Common myeloid progenitor, CD34-positive (primary cell): ENCODE measurements at places on chromosomes 13 and 19.

- H3K36me3 ChIP-seq = no peaks in the 10 kb centered on the region
- H3K27me3 ChIP-seq = peaks cover 73% of the 10 kb centered on the region
- H3K4me1 ChIP-seq = no peaks in the 10 kb centered on the region
- no peak overlapping the region for H3K27ac ChIP-seq
- H3K4me3 ChIP-seq = no peak overlapping the region
- DNase-seq = peak; percentile 41
Measured at GRCh38 chr19:47430041-47430802, 10.9 kb upstream of the MEIS3 start.

GRCh38 chr13:46598140-46598819, 45.3 kb downstream of the LRCH1 start:
- no peaks in the 10 kb centered on the region for H3K36me3 ChIP-seq
- DNase-seq = peak; percentile 76
- H3K4me3 ChIP-seq = no peak overlapping the region
- H3K27me3 ChIP-seq = no peaks in the 10 kb centered on the region
- H3K27ac ChIP-seq = no peak overlapping the region

- H3K27me3 ChIP-seq = no peaks in the 10 kb centered on the region
- H3K36me3 ChIP-seq = no peaks in the 10 kb centered on the region
- DNase-seq = no peak
- H3K27ac ChIP-seq = no peak overlapping the region
- no peaks in the 10 kb centered on the region for H3K4me1 ChIP-seq
Measured at GRCh38 chr19:16671652-16672274, 10.8 kb downstream of the TMEM38A start.

- peak overlapping the region; percentile 71 for H3K4me3 ChIP-seq
- no peaks in the 10 kb centered on the region for H3K27me3 ChIP-seq
- H3K36me3 ChIP-seq = no peaks in the 10 kb centered on the region
- DNase-seq = peak; percentile 27
Measured at GRCh38 chr19:4911314-4911713, 2.0 kb downstream of the UHRF1 start.

GRCh38 chr13:75195495-75196146, 286.3 kb downstream of the TBC1D4 start:
- no peak overlapping the region for H3K27ac ChIP-seq
- H3K4me1 ChIP-seq = no peaks in the 10 kb centered on the region
- no peak overlapping the region for H3K4me3 ChIP-seq
- no peak for DNase-seq
- H3K27me3 ChIP-seq = peaks cover 3% of the 10 kb centered on the region

- peaks cover 3% of the 10 kb centered on the region for H3K4me1 ChIP-seq
- no peaks in the 10 kb centered on the region for H3K36me3 ChIP-seq
- no peak for DNase-seq
Measured at GRCh38 chr19:23993440-23993839, 78.8 kb downstream of the ZNF726 start.

DNA sequence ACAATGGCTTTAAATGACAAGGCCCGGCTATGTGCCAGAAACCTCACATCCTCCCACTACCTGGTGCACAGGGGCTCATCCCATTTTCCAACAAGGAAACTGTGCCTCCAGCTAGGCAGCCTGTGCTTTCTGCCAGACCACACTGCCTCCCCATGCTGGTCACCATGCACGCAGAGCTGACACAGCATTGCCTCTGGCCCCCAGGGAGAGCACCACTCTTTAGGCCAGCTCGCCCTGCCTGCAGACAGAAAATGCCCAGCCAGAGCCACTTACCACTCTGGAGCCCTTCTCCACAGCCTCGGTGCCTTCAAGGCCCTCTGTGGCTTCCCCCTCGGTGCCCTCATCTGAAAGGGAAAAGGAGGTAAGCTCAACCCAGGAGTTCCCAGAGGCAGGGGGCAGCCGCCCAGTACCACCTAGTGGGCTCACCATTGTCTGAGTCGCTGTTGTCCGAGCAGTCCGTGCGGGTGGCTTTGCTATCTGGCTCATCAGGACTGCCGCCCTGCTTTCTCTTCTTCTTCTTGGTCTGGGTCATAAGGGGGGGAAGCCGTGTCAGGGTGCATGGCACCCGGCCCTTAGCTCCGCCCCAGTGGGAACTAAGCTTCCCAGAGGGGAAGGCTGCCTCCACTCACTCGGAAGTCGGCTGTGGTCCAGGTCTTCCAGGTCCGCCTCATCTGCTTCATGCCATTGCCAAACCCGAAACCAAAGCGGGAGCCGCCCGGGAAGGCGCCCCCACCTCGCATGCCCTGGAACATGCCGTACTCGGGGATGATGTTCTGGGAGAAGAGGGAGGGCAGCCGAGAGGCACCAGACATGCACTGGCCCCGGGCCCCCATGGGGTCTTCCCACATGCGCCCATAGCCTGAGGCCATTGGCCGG, 18.0 kb downstream of the AKAP8L start:
- H3K27me3 ChIP-seq = no peaks in the 10 kb centered on the region
- H3K4me1 ChIP-seq = no peaks in the 10 kb centered on the region
- no peak overlapping the region for H3K27ac ChIP-seq
- DNase-seq = no peak

- H3K4me3 ChIP-seq = no peak within 1 kb of the TSS
- peak within 1 kb of the TSS; percentile 91 for H3K27ac ChIP-seq
Measured at GRCh38 chr13:97221989-97222700, at the start of gene MBNL2. Gene MBNL2 (plus strand): TSS chr13:97222333. CDS start chr13:97276236, 53,903 bp downstream.

GRCh38 chr13:21336609-21337349, 122.3 kb downstream of the ZDHHC20 start:
- no peaks in the 10 kb centered on the region for H3K4me1 ChIP-seq
- no peak overlapping the region for H3K4me3 ChIP-seq
- no peak for DNase-seq

- no peak overlapping the region for H3K27ac ChIP-seq
- no peak for DNase-seq
- no peaks in the 10 kb centered on the region for H3K4me1 ChIP-seq
- H3K4me3 ChIP-seq = no peak overlapping the region
- H3K27me3 ChIP-seq = peaks cover 24% of the 10 kb centered on the region
- H3K36me3 ChIP-seq = no peaks in the 10 kb centered on the region
Measured at GRCh38 chr19:30692879-30693503, 320.8 kb downstream of the ZNF536 start.

GRCh38 chr19:29923653-29924052, 18.4 kb upstream of the URI1 start:
- no peaks in the 10 kb centered on the region for H3K27me3 ChIP-seq
- H3K36me3 ChIP-seq = no peaks in the 10 kb centered on the region
- H3K27ac ChIP-seq = no peak overlapping the region
- DNase-seq = no peak
- no peak overlapping the region for H3K4me3 ChIP-seq

DNA sequence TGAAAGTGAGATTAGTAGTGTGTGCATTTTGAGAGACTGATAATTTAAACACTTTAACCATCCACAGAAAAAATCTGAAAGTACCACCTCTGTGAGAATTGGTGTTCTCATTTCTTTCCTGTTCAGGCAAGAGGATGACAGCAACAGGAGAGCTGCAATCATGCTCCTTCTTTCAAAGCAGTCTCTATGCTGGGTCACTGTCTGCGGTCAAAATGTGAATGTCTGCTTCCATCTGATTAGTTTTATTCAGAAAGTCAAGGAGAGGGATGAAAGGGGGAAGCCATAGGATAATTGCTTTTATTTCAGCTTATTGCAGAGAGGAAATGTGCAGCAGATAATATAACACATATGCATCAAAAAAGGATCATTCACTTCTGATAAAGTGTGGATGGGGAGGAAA, 314.0 kb upstream of the GPC6 start:
- H3K4me3 ChIP-seq = no peak overlapping the region
- no peaks in the 10 kb centered on the region for H3K36me3 ChIP-seq
- no peak for DNase-seq
- H3K27me3 ChIP-seq = no peaks in the 10 kb centered on the region

DNA sequence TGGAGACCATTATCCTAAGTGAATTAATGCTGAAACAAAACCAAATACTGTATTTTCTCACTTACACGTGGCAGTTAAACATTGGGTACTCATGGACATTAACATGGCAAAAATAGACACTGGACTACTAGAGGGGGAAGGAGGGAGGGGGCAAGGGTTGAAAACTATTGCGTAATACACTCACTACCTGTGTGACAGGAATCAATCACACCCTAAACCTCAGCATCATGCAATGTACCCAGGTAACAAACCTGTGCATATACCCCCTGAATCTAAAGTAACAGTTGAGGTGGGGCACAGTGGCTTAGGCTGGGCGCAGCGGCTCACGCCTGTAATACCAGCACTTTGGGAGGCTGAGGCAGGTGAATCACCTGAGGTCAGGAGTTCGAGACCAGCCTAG, 207.0 kb downstream of the TDRD3 start:
- H3K4me3 ChIP-seq = no peak overlapping the region
- DNase-seq = no peak
- no peak overlapping the region for H3K27ac ChIP-seq
- no peaks in the 10 kb centered on the region for H3K4me1 ChIP-seq

DNA sequence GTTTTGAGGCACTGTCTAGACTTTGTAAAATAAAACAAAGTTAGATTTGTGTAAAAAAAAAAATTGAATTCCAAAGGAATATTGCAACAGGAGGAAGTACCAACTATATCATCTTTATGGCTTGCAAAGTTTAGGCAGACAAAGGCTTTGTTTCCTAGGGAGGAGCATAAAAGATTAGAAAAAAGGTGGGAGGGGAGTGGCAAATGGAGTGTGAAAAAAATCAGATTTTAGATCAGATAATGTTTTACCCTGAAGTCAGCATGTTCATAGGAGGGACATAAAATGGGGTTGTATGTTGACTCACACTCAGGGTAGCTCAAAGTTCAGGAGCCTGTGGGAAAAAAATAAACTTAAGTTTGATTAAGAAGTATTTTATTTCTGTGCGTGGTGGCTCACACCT, 3.7 kb downstream of the ZNF85 start:
- peaks cover 5% of the 10 kb centered on the region for H3K4me1 ChIP-seq
- H3K27ac ChIP-seq = no peak overlapping the region
- no peak for DNase-seq
- H3K36me3 ChIP-seq = peaks cover 20% of the 10 kb centered on the region

GRCh38 chr19:55423225-55424005, 15.8 kb upstream of the UBE2S start:
- no peak overlapping the region for H3K27ac ChIP-seq
- no peaks in the 10 kb centered on the region for H3K36me3 ChIP-seq
- DNase-seq = no peak
- H3K27me3 ChIP-seq = no peaks in the 10 kb centered on the region
- H3K4me1 ChIP-seq = peaks cover 18% of the 10 kb centered on the region
- no peak overlapping the region for H3K4me3 ChIP-seq
